DND-41 (cell line): ENCODE measurements at places on chromosomes 1 and 21.
A peak's percentile ranks its signal among the peaks of the same experiment; 100 is the strongest.

DNA sequence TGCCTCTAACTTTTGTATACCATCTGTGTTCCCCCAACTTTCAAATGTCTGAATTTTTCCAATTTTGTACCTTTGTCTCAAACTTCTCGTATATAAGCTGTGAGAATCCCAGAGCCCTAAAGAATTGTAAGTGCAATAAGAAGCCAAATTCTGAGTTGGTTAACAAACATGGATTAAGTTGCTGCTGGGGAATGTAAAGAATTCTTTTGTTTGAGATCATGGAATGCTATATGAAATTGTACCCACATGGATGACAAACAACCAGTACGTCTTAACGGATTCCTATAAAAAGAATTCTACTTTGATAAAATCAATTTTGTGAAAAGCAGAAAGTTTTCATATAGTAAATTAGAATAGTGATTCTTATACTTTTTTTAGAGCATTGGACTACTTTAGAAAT lies 72.4 kb upstream of the CYP2J2 start:
- DNase-seq: no peak

DNA sequence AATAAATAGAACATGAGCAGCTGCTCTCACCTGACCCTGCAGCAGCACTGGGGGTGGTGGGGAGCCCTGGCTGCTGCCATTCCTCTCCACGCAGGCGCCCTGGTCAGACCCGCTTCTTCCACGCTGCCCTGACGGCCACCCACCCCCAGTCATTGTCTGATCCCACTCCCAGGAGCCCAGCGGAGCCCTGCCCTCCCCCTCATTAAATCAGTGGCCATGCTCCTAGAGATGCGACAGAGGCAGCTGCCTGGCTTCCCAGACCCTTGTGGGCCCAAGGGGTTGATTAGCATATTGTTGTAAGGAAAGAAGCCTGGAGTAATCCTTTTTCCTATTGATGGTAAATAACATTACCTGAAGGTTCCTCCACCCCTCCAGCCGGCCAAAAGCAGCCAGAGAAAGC lies 301.5 kb downstream of the RRAGC start:
- DNase-seq: no peak

- DNase-seq: no peak
Measured at GRCh38 chr1:6776895-6777294, 8.4 kb upstream of the CAMTA1 start.

GRCh38 chr21:34080710-34081109 lies 7.3 kb downstream of the MRPS6 start:
- DNase-seq: no peak

- no peak for DNase-seq
Measured at GRCh38 chr1:28501925-28502324, 3.9 kb upstream of the RCC1 start.

DNA sequence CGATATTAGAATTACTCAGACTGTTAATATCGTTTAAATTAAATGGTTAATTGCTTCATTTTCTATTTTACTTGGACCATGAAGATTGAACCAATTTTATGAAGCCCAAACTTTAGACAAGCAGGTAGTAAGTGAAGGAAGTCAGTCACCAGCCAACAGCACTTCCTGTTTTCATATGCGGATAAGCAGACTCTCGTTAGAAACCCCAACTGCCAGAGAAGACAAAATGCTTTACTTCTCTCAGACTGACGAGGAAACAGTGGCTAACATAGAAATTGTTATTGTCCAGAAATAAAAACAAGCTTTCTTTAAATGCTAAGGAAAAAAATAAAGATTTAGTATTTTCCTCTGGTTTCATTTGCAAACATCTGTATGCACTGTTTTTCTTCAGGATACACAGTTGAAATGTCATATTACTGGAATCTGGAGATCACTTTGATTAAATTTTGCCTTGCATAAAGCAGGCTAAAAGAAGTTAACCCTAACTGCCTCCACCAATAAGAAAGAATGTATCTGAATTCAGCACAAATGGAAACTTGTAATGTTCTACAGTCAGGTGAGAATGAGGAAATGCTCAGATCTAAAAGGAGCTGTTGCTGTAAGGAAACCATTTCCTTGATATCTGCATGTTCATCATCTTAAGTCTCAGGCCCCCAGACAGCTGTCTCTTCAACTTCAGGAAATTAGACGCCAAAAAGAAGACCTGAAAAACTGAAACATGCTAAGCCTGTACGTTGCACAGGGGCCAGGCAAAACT lies 129.8 kb upstream of the SAMSN1 start:
- peak; percentile 68 for DNase-seq

DNA sequence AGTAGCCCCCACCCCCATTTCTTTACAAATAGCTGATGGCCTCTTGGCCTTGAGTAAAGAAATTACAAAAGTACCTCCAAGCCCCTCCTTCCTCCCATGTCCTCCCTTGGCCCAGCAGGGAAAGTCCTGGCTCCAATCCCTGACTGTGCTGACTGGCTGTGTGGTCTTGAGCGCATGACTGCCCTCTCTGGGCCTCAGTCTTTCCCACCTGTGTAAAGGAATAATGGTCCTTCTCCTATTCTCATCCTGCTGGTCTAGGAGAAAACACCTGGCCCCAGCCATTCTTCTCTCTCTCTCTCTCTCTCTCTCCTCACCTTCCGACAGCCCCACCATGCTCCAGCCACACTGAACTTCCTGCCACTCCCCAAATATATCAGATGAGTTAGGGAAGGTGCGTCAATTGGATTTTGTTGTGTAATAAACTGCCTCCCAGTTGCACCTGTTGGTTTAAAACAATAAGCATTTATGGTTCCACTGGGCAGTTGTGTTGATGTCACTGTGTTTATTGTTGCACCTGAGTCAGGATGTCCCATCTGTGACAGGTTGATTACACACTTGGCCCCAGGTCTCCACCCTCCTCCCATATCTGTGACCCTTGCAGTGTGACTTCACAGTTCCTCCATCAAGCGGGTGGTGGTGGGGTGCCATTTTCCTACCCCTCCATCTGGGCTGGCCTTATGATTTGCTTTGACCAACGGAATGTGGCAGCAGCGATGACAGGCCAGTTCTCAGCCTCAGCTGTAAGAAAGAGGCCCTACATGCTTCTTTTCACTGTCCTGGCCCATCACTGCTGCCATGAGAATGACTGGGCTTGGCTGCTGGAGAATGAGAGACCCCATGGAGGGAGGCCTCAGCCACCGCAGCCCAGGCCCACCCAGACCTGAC lies 22.3 kb upstream of the LRP8 start:
- DNase-seq: peak; percentile 17

DNA sequence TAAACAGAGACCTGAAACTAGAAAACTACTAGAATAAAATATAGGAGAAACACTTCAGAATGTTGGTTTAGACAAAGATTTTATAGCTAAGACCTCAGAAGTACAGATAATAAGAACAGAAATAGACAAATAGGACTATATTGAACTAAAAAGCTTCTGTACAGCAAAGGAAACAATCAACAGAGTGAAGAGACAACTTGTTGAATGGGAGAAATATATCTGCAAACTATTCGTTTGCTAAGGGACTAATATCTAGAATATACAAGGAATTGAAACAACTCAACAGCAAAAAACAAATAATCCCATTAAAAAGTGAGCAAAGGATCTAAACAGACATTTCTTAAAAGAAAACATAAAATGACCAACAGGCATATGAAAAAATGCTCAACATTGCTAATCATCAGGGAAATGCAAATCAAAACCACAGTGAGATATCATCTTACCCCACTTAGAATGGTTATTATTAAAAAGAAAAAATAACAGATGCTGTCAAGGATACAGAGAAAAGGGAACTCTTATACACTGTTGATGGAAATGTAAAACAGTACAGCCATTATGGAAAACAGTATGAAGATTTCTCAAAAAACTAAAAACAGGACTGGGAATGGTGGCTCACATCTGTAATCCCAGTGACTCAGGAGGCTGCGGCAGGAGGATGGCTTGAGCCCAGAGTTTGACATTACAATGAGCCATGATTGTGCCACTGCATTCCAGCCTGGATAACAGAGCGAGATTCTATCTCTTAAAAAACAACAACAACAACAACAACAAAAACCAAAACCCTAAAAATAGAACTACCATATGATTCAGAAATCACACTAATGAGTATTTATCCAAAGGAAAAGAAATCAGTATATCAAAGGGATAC lies 37.3 kb upstream of the ZSWIM5 start:
- DNase-seq: no peak

- DNase-seq: no peak
Measured at GRCh38 chr1:231013391-231014015, 26.6 kb downstream of the FAM89A start.

GRCh38 chr21:46500224-46500861 lies 41.7 kb downstream of the DIP2A start:
- no peak for DNase-seq

DNA sequence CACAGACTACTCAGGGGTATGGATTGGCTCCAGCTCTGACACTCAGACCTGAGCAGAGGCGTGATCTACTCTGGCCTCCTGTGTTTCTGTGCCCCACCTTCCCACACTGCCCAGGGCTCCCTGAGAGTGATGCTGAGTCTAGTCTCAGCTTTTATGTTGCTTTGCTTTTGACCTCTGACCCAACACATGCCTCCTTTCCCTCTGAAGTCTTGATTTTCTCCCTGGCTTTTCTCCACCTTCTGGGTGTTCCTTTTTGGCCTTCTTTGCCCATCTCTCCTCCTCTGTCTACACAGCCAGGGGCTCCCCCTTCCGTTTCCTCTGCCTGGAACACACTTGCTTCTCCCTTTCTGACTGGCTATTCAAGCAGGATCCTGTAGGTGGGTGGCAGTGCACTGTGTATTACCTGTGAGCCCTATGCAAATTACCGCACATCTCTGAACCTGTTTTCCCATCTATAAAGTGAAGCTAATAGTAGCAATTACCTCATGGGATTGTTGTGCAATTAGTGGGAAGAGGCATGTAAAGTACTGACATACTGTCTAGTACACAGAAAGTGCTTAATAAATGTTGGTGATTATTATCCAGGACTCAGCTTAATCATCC lies 13.7 kb upstream of the MEX3A start:
- DNase-seq: no peak

- DNase-seq: no peak
Measured at GRCh38 chr1:56056438-56057287, 522.7 kb downstream of the PLPP3 start.

- DNase-seq: no peak
Measured at GRCh38 chr1:18007391-18008041, 100.1 kb upstream of the IGSF21 start.

DNA sequence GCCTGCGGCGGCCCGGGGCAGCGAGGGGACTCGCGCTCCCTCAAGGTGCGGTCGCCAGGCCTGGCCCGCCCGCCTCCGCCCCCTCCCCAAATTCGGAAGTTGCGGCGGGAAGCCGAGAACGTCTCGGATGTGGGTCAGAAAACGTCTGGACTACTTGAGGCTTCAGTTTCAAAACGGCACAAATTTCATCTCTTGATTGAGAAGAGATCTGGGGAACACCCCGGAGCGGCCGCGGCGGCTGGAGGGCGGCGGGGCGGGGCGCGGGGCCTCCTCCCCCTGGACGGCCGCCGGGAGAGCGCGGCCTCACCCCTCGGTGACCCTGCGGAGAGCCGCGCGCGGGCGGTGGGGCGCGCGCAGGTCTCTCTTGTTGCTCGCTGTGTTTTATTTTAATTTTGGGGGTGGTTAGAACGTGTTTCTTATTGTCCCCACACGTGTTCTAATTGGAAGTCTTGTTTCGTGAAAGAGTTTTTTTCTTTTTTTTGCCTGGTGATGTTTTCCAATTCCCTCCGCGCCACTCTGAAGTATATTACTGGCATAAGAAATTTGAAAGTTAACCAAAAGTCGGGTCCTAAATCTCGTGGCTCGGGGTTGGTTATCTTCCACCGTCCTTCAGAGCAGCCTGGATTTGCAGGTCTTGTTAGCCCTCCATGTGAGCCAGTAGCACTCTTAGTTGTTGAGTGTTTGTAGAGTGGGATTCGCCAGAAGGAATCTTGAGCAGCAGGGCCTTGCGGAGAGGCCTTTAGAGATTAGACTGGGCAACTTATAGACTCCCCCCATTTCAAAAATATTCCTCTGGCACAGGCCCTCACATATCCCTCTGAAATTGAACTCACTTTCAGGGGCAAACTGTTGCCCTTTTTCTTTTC lies 749 bp downstream of the PCBP3 start:
- DNase-seq: peak; percentile 68

GRCh38 chr1:232597721-232598120 lies 32.2 kb downstream of the SIPA1L2 start:
- no peak for DNase-seq

- DNase-seq: no peak
Measured at GRCh38 chr1:76826072-76826845, 41.0 kb upstream of the ST6GALNAC5 start.

DNA sequence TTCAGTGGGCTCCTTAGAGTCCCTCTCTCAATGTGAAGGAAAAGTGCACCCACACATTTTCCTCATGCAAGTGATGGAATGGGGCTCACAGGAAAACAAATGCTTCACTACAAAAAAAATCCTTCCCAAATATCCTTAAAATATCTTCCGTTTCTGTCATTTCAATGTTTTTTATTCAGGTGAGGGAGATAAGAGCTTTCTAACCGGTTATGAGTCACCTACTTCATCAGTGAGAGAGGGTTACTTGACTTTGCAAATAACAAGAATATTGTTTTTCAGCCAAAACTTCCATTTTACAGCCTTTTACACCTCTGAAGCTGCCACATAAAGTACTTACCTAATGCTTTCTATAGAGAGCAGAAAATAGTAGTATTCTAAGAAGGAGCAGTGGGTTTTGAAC lies 98.3 kb upstream of the CD55 start:
- no peak for DNase-seq

DNA sequence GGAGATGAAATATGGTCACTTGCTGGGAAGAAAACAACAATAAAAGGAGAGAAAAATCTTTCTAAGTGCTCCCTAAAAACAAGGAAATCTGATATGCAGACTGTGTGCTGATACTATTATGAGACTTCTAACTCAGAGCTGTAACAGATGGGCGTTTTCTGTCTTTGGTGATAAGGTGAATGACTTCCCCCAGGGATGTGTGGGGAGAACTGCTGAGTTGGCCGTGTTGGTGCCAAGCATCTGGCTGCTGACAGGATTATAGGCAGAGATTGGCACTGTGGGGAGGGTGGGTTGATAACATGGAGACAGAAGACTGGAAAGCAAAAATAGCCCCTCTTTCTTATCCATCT lies 438.5 kb upstream of the PLXNA2 start:
- no peak for DNase-seq

- DNase-seq: no peak
Measured at GRCh38 chr1:15261155-15262002, 14.4 kb downstream of the FHAD1 start.

- DNase-seq: no peak
Measured at GRCh38 chr1:180000575-180000974, 46.0 kb downstream of the CEP350 start.
